AG10803 (cell line): ENCODE measurements at places on chromosomes 16 and 17.

GRCh38 chr16:17404941-17405689 is 65.6 kb downstream of the XYLT1 start:
- DNase-seq: peak; percentile 96

DNA sequence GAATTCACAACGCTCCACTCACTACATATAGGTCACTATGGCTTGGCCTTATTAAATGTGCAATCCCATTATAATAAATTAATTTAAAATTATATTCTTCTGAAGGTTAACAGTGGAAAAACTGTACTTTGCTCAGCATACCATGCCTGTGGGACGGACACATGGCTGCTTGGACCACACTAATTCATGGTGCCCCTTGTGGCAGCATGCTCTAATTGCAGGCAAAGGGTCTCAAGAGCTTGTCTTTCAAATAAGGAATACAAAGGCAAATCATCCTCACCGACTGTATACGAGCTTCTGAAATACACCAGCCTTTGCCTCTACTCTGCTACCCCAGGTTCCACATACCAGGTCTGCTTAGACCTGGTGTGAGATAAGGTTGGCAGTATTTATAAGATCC is 11.7 kb downstream of the SMPD3 start:
- DNase-seq: no peak

GRCh38 chr16:17454162-17454730 is 16.5 kb downstream of the XYLT1 start:
- no peak for DNase-seq

- DNase-seq: peak; percentile 31
Measured at GRCh38 chr17:65677932-65678331, 116.5 kb upstream of the AXIN2 start.

- no peak for DNase-seq
Measured at GRCh38 chr16:57987441-57988177, 12.9 kb downstream of the ZNF319 start.

GRCh38 chr16:1543085-1543896 is 9.8 kb downstream of the TMEM204 start:
- DNase-seq: peak; percentile 61

DNA sequence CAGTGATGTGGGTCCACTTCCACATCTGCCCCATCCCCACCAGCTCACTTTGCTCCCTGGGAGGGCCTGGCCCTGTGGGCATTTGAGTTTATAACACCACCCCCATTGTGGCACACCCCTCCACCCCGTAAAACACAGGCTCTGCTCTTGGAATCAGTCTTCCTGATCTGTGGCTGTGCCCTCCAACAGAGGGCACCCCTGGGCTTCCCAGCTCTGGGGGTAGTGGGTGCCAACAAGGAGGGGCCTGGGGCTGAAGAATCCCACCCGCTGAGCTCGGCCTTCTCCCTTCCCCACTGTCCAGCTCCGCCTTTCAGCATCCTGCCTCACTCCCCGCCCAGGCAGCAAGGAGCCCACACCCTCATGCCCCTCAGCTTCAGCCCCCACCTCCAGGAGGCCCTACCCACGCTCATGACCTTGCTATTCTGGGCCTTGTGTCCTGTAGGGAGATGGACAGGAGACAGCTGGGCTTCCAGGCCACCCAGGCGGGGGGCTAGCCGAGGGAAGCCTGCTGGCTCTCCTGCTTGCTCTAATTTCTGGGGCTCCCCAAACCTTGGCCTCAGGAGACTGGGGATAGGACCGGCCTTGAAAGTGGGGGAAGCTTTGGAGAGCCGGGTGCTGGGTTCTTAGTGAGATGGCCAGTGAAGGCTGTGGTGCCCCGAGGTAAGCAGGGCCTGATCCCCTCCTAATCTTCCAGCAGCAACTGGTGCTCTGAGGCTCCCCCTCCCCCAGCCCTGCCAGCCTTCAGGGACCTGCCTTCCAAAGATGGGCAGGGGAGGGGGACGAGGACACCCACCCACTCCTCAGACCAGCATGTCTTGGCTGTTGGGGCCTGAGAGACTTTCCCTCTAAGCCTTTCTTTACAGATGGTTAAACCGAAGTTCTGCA is 2.9 kb upstream of the ATP2A1 start:
- DNase-seq: no peak

- DNase-seq: no peak
Measured at GRCh38 chr17:17824783-17825614, 11.8 kb downstream of the SREBF1 start.

DNA sequence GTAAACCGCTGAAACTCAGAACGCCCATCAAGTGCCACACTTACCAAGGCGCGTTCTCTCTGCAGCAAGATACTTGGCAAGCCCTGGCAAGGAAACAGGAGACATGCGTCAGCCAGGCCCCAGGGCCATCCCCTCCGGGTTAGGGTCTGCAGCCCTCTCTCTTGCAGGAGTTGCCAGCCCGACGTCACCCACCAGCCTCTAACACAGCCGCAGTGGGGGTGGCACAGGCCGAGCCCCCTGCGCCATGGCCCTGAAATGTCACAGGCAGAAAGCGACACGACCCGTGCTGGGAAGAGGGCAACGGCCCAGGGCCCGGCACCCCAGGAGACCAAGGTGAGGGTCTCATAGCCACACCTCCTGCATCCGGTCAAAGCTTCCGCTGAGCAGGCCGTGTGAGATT is 21.9 kb downstream of the ELAC2 start:
- DNase-seq: no peak

- DNase-seq: peak; percentile 91
Measured at GRCh38 chr16:85583491-85584181, 29.5 kb upstream of the GSE1 start.

GRCh38 chr17:61205401-61205800 is 194.2 kb upstream of the TBX2 start:
- DNase-seq: no peak

DNA sequence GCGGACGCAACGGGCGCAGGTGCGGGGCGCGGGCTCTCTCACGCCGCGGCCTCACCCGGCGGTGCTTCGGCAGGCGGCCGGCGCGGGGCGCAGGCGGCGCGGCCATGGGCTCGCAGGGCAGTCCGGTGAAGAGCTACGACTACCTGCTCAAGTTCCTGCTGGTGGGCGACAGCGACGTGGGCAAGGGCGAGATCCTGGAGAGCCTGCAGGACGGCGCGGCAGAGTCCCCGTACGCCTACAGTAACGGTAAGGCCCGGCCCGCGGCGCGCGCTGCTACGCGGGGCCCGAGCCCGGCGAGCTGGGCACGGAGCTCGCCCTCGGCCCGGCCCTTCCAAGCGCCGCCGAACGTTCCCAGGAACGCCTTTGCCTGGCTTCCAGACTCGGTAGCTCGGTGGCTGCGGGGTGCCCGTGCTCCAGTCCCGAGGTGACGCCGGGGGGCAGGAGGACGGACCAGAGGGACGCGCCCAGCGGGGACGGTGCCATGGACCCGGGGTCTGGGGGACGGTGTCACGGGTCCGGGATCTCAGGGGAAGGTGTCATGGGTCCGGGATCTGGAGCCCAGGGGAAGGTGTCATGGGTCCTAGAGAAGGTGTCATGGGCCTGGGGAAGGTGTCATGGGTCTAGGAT is 435 bp downstream of the RAB40C start:
- peak; percentile 50 for DNase-seq

GRCh38 chr17:80793851-80794267 is 197.8 kb upstream of the CHMP6 start:
- DNase-seq: peak; percentile 20

DNA sequence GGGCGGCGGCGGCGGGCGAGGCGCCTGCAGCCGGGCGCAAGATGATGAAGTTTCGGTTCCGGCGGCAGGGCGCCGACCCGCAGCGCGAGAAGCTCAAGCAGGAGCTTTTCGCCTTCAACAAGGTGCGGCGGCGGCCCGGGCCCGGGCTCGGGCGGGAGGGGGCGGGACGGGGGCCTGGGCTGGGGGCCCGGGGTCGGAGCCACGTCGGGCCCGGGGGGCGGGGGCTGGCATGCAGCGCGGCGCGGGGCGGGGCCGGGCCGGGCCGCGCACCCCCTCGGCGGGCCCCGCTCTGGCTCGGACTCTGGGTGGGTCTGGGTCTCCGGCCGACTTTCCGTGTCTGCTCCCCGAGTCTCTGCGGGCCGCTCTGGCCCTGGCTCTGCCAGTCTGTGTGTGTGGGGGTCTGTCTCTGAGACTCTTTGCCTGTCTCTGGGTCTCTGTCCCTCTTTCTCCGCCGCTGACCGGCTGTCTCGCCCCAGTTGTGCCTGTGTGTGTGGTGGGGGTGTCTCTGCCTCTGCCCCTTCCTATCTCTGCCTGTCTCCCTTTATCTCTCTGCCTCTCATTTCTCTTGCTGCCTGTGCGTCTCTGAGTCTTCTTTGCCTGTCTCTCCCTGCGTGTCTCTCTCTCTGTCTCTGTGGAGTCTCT is 328 bp downstream of the LLGL1 start:
- no peak for DNase-seq

DNA sequence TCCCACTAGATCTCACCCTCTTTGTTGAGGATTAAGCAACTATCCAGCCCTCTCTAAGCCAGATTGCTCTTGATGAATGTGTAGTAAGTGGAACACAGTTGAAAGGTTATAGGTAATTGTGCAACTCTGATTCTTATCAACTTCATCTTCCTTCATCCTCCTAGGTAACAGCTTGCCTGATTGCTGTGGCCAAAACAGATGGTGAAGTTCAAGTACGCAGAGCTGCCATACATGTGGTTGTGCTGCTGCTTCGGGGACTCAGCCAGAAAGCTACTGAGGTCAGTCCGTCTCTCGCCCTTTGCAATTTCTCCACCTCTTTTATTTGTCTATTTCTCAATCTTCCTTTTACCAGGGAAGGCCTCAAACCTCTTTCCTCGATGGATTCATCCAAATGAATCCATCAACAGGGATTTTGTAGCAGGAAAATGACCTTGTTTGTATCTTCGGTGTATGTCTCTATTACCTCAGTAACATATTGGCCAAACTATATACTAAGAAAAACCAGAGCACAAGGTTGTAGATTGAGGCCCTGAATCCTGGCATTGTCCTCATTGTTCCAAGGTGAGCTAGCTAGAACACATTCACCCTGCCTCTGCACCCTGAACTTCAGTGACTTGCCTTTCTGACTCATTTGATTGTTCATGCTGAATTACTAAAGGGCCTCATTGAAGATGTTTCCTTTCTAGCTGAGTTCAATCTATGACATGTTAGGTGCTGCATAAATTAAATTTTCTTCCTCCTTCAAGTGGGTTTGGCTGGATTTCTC is 65.1 kb upstream of the HAS3 start:
- DNase-seq: no peak

DNA sequence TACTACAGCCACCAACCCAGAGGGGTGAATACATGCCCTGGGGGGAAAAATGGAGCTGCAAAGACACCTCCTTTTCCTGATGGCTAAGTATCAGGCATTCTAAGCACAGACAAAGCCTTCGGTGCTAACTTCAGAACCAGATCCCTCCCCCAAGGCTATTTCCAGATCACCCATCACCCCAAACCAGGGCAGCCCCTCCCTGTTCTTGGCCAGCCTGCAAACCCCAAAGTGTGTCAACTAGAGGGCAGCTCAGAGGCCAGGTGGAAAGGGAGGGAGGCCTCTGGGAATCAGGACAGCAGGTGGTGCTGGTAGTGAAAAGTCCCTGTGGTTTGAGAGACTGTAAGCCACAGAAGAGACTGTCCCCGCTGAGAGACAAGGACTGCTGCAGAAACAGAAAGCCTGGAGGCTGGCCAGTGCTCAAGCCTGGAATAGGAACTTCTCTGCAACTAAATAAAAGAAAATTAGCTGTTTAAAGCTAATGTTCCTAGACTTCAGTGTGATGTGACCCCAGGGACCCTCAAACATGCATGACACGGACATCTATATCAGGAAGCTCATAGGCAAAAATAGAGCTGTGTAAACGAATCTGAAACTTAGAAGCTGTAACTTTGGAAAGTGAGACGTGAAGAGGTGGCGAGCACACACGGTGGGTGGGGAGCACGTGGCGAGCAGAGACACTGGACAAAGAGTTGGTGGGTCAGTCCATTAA is 9.1 kb downstream of the TUBG1 start:
- DNase-seq: no peak

GRCh38 chr16:22663389-22664064 is 150.4 kb upstream of the HS3ST2 start:
- DNase-seq: no peak

DNA sequence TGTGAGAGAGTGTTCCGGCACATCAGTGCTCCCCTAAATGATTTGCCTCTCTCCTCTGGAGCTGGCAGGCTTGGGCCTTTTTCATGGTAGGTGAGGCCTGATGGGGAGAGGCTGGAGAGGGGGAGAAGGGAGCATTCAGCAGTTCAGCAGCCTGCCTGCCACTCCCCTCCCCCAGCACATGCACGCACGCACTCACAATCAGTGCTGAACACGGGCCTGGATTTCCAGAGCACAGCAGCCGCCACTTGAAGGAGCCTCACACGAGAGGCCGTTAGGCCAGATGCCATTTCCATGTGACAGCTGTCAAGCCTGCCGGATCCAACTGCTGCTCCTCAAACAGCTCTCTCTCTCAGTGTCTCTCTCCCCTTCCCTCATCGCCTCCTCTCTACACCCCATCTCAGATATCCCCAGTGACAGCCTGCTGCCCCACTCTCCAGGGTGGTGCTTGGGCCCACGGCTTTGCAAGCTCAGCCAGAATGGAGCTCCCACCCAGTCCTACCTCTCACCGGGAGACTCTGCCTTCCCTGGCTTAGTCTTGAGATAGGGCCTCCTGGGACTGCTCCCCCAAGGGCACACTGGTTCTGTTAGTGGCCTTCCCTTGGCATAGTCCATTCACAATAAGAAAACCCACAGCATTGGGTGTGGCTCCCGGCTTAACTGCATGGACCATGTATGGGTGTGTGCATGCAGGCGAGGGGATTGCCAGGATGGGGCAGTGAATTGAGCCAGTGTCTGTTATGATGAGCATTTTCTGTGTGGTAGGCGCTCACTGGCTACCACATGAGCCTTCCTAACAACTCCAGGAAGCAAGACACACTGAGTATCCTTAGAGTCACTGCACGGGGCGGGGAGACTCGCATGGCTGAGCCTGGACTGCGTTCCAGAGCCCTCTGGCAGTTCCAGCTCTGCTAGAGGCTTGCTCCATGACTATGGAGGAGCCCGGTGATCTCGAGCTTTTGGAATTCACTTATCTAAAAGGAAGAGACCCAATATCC is 226.2 kb downstream of the CCDC182 start:
- DNase-seq: no peak

GRCh38 chr16:52548261-52549010 is 1.5 kb upstream of the TOX3 start:
- DNase-seq: no peak

GRCh38 chr16:59144841-59145240 is 410.7 kb upstream of the GOT2 start:
- peak; percentile 6 for DNase-seq

- peak; percentile 67 for DNase-seq
Measured at GRCh38 chr17:3827124-3827773, 18.8 kb downstream of the NCBP3 start.

DNA sequence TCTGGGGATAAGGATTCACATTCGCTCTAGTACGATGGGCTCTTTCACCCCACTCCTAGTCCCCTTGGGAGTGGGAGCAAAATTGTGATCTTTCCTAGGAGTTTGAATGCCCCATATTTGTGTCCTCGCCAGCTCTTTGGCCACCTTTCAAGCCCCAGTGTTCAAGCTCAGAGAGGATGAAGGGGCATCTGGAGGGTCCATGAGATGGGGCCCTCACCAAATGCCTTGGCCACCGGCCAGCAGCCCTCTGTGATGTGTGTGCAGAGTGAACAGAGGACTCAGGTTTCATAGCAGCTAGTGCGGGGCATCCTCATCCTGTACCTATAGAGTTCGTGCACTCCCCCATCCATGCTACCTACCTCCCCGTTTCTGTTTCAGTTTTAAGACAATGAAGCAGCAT is 140.6 kb downstream of the RAB11FIP4 start:
- no peak for DNase-seq
